ENCODE measurements at places on chromosomes 13 and 19.

DNA sequence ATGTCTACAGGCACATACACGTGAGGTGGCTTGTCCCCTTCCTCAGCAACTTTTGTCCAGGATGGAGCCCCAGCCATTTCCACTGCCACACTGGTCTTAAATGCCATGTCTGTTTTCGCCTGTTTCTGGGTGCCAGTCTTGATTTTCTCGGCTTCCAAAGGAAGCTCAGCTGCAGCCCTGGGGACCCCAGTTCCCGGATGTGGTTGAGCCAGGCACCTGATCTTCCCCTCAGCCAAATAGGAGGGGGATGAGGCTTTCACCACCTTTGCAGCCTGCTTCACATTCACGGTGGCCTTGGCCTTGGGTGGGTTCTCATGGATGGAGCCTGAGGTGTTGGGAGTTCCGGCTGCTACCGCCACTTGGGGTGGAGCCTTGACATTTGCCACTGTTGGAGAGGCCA is 8.7 kb downstream of the IQCN start:
- DNase-seq = peak; percentile 19

DNA sequence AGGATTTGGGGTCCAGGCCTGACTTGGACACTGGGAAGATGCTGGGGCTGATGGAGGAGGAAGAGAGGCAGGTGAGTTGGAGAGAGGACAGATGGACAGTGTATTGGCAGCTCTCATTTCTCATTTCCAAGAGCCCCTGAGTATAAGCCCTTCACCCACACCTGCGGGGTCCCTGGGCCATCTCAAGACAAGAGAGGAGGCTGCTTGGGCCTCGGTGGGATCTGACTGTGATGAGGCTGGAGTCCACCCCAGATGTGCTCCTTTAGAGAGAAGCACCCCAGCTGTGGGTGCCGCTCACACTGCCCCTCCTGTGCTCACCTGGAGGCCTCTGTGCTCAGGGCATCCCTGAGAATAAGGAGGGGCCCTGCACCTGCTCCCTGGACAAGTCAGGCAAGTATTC is 3.7 kb downstream of the LILRA2 start:
- DNase-seq = no peak

- no peak for DNase-seq
Measured at GRCh38 chr19:49432141-49433073, 7.2 kb downstream of the GFY start.

- DNase-seq = no peak
Measured at GRCh38 chr19:7978179-7978825, 27.1 kb downstream of the ELAVL1 start.

DNA sequence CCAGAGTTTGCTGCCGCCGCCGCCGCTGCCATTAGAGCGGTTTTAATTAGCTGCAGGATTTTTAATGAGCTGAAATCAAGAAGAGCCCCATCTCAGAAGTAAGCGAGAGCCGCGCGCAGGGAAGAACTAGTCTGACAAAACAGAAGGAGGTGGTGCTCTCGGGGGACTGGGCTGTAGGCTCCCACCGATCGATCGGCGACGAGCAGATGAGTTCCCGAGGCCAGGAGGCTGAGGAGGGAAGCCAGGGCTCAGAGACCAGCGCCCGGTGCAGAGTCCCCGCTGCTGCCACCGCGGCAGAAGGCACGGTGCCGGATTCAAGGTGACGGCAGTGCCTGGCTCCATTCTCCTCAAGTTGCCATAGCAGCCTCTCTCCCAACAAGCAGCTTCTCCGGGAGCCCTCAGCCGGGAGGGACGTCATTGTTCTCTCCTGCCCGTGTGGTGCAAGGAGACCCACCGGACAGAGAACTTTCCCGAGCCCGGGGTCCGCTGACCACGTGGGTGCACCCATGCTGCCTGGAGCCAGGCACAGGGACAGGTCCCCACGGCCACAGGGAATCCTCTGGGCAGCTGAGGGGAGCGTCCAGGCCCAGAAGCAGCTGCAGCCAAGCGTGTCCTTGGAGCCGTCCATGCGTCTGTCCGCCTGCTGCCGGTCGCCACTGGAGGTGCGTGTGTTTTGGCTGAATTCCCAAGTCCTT is 62.9 kb downstream of the CHST8 start:
- DNase-seq = no peak

- DNase-seq = no peak
Measured at GRCh38 chr13:41019578-41020347, 647 bp upstream of the ELF1 start.

GRCh38 chr19:32234663-32235217 is 110.7 kb upstream of the ZNF507 start:
- no peak for DNase-seq

DNA sequence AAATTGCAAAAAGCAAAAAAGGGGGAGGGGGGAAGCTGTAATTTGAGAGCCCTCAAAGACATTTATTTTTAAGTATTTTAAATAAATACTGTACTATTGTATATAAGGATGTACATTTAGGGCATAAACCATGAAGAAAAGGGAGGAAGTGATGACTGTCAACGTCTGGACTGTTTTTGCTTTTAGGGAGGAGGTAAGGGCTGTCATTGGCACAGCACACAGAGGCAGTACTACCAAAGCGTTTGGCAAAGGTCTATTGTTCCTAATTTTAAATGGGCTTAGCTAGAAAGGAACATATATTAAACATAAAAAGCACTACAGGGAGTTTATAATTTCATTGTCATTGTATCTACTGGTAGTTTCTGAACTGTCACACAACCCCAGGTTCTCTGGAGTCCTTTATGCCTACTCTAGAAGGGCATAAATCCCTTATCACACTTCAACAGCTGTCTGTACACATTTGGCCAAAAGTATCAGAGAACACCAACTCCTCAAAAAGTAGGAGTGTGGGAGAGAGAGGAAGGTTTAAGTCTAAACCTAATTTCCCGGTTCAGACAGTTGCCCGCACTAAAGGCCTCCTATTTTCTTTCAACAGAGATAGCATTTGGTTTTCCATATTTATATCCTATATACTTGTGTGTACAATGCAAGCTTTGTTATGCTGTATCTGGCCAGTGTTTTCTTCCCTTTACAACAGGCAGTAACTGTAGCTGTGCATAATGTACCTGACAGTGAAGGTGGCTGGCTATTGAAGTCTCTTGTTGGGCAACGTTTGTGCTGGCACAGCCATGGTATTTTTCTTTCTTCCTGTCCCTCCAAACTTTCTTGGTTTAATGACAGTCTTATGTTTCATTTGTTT is 406.2 kb downstream of the KLF5 start:
- DNase-seq = peak; percentile 12

DNA sequence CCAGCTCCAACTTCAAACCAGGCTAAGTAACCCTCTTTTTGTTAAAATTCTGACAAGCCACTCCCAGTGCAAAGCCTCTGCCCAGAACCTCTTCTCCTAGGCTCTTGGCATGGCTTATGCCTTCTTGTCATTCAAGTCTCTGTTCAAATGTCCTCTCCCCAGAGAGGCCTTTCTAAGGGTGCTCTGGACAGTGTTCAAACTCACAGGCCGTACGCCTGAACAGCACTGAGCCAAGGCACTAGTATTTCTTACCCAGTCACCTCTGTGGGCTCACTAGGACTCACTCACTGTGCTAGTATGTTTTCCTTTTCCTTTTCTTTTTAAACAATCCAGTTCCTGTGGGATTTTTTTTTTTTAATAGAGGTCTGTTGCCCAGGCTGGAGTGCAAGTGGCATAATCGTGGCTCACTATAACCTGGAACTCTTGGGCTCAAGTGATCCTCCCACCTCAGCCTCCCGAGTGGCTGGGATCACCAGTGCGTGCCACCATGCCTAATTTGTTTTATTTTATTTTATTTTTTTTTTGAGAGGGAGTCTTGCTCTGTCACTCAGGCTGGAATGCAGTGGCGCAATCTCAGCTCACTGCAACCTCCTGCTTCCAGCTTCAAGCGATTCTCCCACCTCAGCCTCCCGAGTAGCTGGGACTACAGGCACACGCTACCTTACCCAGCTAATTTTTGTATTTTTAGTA is 2.3 kb upstream of the ASF1B start:
- DNase-seq = no peak

GRCh38 chr13:40671956-40672764 is 5.7 kb upstream of the FOXO1 start:
- no peak for DNase-seq

DNA sequence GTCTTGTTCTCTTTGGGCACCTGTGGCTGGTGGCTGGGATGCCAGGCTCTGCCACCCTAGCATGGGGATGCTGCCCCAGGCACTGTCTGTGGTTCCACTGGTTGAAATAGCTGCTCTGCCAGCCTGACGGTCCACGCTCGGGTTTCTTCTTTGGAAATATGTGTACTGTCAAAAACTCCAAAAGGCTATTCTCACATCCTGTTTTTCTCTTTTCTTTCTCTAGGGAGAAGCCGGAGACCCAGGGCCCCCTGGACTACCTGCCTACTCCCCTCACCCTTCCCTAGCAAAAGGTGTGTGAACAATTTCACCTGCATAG is 115.0 kb downstream of the RAB20 start:
- DNase-seq = no peak

- no peak for DNase-seq
Measured at GRCh38 chr13:113850722-113851479, 13.0 kb downstream of the GAS6 start.

GRCh38 chr19:55432241-55432959 is 10.7 kb downstream of the SHISA7 start:
- DNase-seq = no peak

GRCh38 chr13:52749419-52749818 is 9.8 kb upstream of the CNMD start:
- no peak for DNase-seq

DNA sequence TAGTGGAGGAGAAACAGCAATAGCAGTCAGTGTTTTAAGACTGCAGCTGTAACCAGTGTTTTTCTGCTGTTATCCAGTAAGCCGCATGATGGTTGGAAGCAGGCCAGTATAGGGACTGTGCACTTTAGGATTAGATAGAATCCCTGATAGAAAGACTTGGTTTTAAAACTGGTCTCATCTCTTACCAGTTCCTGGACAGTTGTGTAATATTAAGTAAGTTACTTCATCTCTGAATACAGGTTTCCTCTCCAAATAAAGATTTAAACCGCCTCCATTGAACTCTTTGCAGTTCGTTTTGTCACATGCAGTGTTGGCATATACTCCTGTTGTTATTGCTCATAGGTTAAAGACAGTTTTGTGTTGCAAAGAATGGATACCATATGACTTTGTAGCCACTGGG is 25.6 kb downstream of the URI1 start:
- peak; percentile 37 for DNase-seq

- peak; percentile 45 for DNase-seq
Measured at GRCh38 chr19:45496349-45496953, 396 bp downstream of the RTN2 start.

- no peak for DNase-seq
Measured at GRCh38 chr13:94999871-95000270, 287.5 kb upstream of the SOX21 start.

DNA sequence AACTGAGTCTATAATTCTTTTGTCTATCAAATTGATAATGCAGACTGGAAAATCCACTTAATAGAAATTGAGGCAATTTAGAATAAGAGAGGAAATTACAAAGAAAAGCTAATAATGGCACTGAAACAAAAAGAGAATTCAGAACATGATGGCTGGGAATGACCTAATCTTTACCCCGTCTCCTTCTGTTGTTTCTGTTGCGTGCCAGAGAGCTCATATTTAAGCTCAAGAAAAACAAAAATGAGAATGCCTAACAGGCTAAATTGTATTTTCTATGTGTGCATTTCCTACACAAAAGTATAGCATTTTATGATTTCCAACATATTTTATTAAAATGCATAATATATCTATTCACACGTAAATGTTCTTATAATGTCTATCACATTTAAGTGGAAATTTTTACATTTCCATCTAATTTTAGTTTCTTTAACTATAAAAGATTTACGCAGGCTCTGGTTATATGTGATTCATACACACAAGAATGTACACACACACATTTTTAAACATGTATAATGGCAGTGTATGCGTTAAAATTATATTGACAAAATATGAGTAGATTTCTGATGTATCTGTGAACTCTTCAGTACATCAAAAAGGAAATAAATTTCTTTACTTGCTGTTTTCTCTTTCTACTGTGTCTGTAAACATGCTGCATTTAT is 432.3 kb downstream of the SLITRK6 start:
- no peak for DNase-seq

DNA sequence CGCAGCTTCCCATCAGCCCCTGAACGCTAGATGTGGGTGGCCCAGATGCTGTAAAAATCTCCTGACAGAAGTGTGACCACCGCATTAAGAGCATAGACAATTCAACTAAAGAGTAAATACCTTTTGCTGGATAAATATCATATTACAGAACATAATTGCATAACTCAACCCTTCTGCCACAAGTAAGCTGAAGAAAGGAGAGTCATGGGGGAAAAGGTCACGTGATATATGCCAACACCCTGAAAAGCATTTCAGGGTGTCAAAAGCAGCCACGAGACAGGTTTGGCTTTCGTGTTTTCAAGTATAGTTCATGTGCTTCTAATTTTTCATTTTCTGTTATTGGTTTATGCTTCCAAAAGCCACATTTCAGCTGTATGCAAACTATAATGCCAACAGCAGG is 71.3 kb downstream of the LHFPL6 start:
- no peak for DNase-seq

GRCh38 chr19:16586991-16587832 is 15.0 kb upstream of the SLC35E1 start:
- DNase-seq = peak; percentile 85

DNA sequence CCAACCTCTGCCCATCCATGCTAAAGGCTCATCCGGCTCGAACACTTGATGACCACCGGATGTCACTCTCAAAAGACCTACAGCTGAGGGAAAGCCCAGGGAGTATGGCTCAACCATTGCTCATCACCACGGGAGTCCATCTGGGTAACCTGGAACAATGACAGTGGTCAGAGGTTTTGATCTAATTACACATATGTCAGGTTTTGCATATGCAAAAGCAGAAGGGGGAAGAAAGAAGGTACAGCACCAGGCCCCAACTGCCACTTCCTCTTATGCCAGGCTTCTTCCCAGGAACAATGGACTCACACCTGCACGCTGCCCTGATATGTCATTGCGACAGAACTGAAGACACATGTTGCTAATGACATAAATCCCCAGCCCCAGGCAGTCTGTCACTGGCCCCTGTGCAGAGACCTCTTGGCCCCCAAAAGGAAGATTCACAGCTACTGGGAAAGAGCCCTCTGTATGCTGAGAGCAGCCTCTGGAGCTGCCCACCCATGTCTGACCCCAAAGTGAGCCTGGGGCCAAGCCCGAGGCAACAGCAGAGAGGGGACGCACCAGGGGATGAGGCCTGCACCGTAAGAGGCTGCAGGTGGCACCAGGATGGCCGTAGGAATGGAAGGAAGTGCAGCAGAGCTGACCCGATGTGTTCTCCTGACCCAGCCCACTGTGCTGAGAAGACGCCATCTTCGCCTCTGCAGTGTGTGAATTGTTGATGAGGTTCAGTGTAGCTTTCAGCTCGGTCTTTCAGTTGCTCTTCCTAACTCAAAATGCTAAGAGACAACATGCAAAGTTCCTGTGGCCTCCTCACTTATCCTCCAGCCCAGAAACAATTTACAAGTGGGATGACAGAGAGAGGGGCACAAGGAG is 26.3 kb downstream of the EPS15L1 start:
- no peak for DNase-seq

GRCh38 chr13:26326562-26326961 is 72.6 kb downstream of the CDK8 start:
- DNase-seq = no peak

GRCh38 chr13:52760077-52760476 is 20.5 kb upstream of the CNMD start:
- no peak for DNase-seq
